Muscle of leg (tissue), 16 donors: ENCODE measurements at places on chromosomes 5 and 9. TPM values are rescaled to one million over a fixed set of nuclear protein-coding genes. Genes with fewer than 3 reads are reported as not detected.

DNA sequence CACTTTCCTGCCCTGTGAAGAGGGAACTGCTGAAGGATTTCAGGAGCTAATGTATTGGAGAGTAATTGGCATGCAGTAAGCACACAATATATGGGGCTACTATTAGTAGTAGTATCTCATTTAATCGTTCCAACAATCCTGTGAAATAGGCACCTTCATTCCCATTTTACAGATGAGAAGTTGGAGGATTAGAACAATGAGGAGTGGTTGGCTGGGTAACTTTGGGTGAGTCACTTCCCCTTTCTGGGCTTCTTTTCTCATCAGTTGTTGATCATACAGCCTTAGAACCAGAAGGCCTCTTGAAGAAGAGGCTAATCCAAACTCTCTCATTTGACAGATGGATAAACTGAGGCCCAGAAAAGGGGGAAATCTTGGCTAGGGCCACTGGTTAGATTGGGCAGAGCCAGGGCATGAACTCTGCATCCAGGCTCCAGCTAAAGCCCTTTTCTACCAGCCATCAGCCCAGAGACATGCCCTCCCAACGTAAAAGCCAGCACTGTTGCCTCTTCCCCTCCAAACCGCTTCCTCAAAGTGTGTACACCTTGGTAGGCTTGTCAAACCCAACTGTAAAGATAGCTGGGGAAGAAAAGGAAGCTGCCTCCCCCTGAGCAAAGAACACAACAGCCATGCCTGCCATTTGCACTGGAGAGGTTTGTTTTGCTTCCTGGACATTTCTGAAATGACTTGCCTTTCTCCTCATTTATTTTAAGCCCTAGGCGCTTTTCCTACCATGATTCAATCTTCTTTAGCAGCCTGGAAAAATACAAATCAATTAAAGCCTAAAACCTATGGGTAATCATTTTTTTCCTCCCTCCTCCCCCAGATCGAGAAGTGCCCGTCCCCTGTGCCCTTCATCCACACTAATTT is 992 bp downstream of the SPACA9 start:
- DNase-seq, result no peak

GRCh38 chr5:132224716-132225115 is 2.9 kb downstream of the P4HA2 start:
- DNase-seq, result peak; percentile 69

- peak; percentile 35 for DNase-seq
Measured at GRCh38 chr9:116479056-116479544, 208.0 kb upstream of the TRIM32 start.

Gene PKD2L2
- total RNA-seq, result 1.2 TPM

- DNase-seq, result no peak
Measured at GRCh38 chr5:68423154-68423811, 207.7 kb downstream of the PIK3R1 start.

DNA sequence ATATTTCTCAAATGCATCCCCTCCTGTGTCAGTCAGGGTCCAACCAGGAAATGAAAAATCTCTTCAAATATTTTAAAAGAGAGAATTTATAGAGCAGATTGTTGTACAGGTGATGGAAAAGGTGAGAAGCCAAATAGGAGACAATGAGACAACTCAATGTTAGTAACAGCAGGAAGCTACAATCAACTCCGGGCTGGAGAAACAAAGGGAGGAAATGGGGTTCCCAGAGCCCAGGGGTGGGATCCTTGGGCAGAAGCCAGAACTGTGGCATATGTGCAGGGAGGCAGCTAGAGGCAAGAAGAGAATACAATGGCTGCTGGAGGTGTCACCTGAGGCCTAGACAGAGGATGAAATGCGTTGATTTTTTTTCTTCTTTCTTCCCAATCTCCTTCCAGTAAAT is 361.8 kb upstream of the ACTBL2 start:
- peak; percentile 49 for DNase-seq

DNA sequence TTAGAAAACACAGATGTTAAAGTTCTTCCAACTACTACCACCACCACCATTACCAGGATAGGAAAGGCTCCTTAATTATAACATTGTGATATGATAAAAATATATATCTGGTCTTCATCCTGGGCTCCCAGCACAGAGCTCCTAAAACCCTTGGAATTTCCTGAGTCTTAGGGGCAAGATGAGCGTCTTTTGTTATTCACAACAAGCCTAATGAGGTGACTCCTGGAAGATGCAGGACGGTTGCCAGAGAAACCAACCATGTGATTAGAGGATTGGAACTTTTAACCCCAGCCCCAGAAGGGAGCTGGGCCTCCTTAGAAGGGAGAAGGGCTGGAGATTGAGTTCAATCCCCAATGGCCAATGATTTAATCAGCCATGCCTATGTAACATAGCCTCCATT is 148.0 kb upstream of the ADRA1B start:
- DNase-seq, result no peak
